ENCODE measurements at places on chromosomes 1 and 21.

GRCh38 chr1:8911416-8912309 lies 33.2 kb upstream of the ENO1 start:
- DNase-seq: no peak

DNA sequence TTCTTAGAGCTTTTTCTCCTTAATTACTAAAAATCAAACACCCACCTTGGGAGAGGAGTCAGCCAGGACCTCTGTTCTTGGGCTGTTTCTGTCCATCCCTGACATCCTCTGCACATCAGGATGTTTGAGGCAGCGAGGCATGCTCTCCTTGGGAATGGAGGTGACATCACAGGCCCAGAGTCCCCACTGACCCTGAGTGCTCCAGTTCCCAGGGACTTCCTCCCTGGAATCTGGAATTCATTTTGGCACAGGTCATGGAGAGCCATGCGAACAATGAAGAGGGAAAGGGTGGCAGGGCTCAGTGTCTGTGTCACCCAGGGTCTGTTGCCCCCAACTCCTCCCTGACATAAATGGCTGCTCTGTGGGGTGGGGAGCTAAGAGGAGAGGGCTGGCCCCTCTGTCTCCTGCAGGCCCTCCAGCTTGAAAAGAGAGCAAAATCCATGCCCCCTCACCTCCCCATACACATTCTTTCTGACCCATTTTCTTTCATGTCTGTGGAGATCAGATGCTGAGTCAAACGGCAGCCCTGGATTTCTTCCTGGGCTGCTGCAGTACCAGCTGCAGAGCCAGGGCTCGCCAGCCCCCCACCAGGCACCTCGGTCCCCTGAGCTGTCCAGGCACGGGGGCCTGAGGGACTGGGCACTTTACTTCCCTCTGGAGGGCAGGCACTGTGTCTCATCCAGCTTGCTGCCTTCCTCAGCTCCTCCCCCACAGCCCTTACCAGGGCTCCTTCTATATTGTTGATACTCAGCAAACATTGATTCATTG lies 102.0 kb downstream of the NMNAT2 start:
- no peak for DNase-seq

GRCh38 chr1:11134898-11135266 lies 35.2 kb upstream of the EXOSC10 start:
- DNase-seq: no peak

DNA sequence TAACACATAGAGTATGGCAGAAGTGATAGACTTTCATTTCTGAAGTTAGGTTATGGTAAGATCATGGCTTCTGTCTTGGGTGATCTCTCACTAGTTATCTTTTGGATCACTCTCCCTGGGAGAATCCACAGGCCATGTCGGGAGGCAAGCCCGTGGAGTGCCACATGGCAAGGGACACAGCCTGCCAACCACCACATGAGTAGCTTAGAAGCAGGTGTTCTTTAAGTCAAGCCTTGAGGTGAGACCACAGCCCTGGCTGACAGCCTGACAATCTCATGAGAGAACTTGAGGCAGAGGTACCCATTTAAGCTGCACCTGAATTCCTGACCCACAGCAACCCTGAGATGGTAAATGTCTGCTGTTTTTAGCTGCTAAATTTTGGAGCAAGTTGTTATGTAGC lies 130.4 kb downstream of the KCNN3 start:
- DNase-seq: no peak

DNA sequence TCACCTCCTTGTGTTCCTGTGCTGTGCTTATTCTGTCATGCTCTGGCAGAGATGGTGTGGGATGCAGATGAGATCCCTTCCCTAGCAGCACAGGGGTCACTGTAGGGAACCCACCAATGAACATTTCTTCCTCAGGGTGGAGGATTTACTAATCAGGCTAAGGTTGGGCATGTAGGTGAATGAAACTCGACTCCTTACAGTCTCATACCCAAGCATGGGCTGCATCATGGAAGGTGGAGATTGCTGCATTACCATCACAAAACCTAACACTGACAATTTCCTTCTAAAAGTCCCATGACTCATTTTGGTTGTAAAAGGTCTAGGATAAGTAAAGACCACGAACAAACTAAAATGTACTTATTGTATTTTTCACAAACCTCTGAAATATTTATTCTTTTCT lies 399.9 kb downstream of the DSCAM start:
- DNase-seq: no peak

Data from progenitor cell of endocrine pancreas (in vitro differentiated cells).